ENCODE measurements at places on chromosomes 3 and 15.

GRCh38 chr15:41039121-41039520, 77.0 kb downstream of the INO80 start:
- DNase-seq, result no peak

- no peak for DNase-seq
These were observed 344.0 kb downstream of the PYDC2 start for GRCh38 chr3:191804935-191805334.

DNA sequence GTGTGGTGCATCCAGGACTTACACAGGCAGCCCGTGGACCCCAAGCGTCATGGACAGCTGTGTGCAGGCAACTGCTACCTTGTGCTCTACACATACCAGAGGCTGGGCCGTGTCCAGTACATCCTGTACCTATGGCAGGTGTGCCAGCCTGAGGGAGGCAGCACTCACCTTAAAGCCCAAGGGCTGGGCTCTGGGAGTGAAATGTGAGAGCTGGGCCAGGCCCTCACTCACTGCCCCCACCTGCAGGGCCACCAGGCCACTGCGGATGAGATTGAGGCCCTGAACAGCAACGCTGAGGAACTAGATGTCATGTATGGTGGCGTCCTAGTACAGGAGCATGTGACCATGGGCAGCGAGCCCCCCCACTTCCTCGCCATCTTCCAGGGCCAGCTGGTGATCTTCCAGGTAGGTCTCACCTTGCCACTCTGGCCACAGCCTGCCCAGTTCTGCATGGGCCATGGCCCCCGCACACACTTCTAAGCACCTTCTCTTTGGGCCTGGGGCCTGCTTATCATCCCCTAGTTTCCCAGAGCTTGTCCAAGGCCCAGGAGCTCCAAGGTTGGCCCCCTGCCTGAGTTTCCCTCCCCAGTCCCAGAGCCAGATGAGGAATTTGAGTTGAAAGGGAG, 11.0 kb downstream of the VILL start:
- DNase-seq, result no peak

DNA sequence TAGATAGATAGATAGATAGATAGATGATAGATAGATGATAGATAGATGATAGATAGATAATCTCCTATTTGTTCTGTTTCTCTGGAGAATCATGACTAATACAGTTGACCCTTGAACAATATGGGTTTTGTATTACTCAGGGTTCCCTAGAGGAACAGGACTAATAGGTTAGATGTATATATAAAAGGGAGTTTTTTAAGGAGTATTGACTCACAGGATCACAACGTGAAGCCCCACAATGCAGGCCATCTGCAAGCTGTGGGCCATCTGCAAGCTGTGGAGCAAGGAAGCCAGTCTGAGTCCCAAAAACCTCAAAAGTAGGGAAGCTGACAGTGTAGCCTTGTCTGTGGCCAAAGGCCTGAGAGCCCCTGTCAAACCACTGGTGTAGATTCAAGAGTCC, 67.6 kb downstream of the PYDC2 start:
- DNase-seq, result no peak

GRCh38 chr3:52038227-52038626, 18.1 kb downstream of the DUSP7 start:
- DNase-seq, result no peak

- no peak for DNase-seq
These were observed 61.6 kb downstream of the LRTM1 start for GRCh38 chr3:54866251-54866650.

DNA sequence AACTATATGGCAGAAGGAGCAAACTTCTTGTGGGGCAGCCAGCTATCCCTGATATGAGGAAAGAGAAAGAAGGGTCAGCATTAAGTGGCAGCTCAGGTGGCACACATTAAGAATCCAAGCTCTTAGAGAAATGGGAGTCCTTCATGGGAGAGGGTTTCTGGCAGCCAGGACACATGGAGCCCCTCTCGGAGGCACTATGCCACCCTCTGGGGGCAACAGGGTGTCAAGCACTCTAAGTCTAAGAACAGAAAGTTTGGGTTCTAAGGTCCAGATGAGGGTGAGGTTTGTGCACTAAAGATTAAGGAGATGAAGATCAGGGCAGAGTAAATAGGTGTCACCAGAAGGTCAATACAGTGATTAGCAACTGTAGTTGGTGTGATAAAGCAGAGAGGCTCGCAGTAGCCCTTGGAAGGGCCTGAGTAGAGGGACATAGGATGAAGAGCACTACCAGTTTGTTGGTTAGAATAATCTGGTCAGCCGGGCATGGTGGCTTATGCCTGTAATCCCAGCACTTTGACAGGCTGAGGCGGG, 89.3 kb downstream of the ST6GAL1 start:
- DNase-seq, result no peak

GRCh38 chr3:95212117-95212516, 1149.3 kb downstream of the NSUN3 start:
- DNase-seq, result no peak

DNA sequence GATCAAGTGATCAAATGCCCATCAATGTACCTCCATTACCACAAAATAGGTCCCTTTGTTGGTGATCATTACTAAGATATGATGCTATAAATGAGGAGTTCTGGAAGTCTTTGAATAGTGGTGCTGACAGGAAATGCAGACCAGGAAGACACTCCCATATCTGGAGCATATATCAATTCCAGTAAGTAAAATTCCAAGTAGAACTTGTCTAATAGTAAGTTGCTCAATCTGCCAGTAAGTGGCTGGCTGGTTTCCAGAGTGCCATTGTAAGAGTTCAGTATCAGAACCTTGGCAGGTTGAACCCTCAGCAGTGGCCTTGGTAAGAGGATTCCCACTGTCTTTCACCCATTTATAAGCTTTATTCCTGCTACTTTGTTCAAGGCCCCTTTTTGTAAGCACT, 379.9 kb upstream of the RBMS3 start:
- DNase-seq, result no peak

DNA sequence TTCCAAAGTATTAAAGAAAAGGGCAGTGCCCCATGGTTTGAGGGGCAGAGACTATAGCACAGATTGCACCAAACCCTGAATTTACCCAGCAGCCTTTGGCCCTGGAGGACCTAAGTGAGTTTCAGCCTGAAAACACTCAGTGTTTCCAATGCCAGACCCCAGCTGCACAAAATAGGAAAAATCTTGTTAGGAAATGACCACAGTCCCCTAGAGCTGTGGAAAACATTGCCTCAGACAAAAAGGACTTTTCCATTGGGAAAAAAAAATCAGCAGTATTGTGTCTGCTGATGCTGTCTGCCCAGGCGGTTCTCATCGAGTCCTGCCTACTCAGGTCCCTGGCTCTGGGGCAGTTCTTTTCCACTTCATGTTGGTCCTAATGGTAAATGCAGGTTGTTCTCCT, 121.7 kb upstream of the DLG1 start:
- no peak for DNase-seq

GRCh38 chr3:140927279-140928069, 14.2 kb upstream of the SLC25A36 start:
- no peak for DNase-seq

GRCh38 chr3:62833538-62833937, 41.7 kb downstream of the CADPS start:
- DNase-seq, result no peak

DNA sequence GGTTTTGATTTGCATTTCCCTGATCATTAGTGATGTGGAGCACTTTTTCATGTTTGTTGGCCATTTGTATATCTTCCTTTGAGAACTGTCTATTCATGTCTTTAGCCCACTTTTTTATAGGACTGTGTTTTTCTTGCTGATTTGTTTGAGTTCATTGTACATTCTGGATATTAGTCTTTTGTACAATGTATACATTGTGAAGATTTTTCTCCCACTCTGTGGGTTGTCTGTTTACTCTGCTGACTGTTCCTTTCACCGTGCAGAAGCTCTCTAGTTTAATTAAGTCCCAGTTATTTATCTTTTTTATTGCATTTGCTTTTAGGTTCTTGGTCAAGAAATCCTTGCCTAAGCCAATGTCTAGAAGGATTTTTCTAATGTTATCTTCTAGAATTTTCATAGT, 91.1 kb upstream of the ATP11B start:
- no peak for DNase-seq

- no peak for DNase-seq
These were observed 113.0 kb downstream of the PDE8A start for GRCh38 chr15:85094685-85095084.

DNA sequence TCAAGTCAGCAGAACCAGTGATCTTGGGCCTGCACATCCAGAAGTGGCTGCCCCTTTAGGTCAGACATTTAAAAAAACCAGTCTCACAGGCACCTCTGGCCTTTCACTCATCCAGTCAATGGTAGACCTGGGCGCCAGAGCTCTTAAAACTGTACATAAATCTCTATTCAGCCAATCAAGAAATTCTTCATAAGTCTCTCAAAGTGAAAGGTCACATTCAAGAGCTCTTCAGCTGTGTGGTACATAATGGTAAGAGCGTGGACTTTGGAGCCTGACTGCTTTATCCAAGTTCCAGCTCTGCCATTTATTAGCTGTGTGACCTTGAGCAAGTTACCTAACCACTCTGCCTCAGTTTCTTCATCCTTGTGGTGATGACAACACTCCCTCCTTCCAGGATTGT, 22.3 kb upstream of the MORF4L1 start:
- no peak for DNase-seq

DNA sequence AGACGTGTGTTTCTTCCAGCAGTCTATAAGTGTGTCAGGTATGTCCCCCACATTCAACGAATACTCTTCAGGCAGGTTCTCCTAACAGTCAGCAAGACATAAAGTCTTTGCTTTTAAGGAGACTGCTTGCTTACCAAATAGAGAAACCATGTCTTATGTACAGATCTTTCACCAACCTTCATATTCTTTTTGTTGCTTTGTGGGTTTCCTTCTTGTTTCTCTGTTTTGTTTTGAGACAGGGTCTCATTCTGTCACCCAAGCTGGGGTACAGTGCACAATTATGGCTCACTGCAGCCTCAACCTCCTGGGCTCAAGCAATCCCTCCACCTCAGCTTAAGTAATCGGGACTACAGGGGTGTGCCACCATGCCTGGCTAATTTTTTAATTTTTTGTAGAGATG, 14.3 kb downstream of the DYNC1LI1 start:
- no peak for DNase-seq

Measured in stimulated activated CD4-positive, alpha-beta T cell treated with anti-CD3 and anti-CD28 coated beads, TNF-alpha, amount 100 ng/mL, for 1 hour (primary cell).